ENCODE measurements at places on chromosomes 11 and 22.

GRCh38 chr11:16935518-16936302 is 78.5 kb downstream of the PLEKHA7 start:
- DNase-seq = peak; percentile 64

DNA sequence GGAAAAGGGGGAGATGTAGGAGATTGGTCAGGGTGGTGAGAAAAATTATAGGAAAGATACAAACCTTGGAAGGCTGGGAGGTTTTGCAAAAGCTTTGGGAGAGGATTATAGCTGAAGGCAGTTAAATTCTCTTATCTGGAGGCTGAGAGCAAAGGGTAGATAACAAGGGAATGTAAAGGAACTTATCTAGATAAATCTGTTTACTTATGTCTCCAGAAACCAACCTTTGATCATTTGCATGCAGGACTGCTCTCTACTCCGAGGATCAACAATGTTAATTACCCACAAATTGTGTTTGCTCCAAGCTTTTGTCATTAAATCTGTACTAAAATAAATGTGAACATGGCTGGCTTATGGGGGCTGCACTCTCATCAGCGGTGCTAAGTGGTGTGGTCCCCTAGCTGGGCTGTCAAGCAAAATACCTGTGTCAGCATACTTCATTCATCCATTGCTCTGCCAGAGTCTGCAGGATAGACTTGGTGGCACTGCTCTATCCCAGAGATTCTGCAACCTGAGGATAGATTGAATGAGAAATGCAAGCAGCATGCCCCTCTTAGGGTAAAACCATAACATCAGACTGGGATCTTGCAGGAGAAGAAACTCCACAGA is 1599.2 kb upstream of the TENM4 start:
- DNase-seq = no peak

GRCh38 chr11:85718991-85719807 is 33.2 kb upstream of the CCDC89 start:
- DNase-seq = no peak

- DNase-seq = peak; percentile 65
Observed at GRCh38 chr11:118436639-118437207, 431 bp downstream of the KMT2A start.

DNA sequence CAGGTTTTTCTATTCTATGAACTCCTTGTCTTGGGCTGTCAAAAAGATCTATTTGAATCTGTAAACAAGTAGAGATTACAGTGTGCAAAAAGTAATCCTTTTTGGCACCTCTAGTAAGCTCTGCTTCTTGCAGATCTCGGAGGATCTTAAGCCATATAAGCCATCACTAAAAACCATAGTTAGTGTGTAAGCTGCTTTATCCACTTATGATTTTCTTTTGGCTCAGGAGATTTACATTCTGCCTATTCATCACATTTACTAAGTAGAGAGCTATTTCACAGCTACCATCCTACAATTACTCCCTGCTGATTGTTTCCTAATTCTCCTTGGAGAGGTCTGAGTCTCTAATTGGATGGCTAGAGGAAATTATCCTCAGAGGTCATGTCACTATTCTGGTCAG is 385.7 kb downstream of the AASDHPPT start:
- DNase-seq = no peak

- no peak for DNase-seq
Observed at GRCh38 chr22:45998638-45999378, 21.8 kb upstream of the WNT7B start.

DNA sequence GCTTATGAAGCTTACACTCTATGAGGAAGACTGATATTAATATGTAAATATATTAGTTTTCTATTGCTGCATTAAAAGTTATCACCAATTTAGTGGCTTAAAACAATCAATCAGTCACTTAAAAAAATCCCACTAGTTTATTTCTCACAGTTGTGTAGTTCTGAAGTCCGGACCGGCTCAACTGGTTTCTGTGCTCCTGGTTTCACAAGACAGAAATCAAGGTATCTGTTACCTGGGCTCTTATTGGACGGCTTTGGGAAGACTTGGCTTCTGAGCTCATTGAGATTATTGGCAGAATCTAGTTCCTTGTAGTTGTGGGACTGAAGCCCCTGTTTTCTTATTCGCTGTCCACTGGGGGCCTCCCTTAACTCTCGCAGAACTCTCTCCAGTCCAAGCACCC is 343.0 kb downstream of the RAB38 start:
- DNase-seq = no peak

DNA sequence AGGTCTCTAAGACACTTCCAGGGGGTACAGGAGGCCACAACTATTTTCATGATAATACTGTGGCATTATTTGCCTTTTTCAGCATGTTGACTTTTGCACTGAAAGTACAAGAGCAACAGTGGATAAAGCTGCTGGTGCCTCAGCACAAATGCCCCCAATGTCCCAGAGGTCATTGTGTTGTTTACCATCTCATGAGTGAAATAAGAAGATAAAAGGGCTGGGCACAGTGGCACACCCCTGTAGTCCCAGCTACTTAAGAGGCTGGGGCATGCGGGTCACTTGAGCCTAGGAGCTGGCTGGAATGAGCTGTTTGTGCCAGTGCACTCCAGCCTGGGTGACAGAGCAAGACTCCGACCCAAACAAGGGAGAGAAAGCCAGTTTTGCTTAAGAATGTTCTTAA is 72.6 kb upstream of the RAB1B start:
- no peak for DNase-seq

DNA sequence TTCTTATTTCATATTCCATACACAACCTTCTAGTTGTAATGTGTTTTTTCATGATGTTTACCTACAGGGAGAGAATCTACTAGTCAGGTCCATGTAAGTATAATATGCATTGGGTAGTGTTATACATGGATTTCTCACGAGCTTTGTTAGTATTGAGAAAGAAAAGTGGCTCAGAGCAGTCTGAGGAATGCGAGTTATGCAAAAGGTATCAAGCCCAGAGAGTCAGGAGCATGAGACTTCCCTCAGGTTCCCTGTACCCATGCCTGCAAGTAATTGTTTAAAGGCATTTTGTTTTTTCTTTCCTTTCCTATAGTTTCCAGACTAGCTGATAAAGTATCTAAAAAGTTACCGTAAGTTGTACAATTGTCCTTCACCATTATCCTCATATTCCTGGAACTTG is 66.1 kb downstream of the STK33 start:
- no peak for DNase-seq

DNA sequence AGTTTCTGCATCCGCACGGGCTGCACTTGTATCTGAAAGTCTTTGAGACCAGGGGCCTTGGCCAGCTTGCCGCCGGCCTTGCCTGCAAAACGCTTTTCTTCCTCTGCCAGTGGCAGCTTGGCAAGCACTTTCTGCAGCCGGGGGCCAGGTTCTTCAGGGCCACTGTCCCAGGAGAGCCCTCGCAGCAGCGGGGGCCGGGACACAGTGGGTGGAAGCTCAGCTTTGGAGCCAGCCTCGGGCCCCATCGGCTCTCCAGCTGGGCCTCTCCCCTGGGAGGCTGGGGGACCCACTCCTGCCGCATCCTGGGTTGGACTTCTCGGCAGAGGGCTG is 57.5 kb upstream of the LYVE1 start:
- DNase-seq = no peak

Measured in OCI-M1 (cell line).